ENCODE measurements at places on chromosomes 6 and 20.

DNA sequence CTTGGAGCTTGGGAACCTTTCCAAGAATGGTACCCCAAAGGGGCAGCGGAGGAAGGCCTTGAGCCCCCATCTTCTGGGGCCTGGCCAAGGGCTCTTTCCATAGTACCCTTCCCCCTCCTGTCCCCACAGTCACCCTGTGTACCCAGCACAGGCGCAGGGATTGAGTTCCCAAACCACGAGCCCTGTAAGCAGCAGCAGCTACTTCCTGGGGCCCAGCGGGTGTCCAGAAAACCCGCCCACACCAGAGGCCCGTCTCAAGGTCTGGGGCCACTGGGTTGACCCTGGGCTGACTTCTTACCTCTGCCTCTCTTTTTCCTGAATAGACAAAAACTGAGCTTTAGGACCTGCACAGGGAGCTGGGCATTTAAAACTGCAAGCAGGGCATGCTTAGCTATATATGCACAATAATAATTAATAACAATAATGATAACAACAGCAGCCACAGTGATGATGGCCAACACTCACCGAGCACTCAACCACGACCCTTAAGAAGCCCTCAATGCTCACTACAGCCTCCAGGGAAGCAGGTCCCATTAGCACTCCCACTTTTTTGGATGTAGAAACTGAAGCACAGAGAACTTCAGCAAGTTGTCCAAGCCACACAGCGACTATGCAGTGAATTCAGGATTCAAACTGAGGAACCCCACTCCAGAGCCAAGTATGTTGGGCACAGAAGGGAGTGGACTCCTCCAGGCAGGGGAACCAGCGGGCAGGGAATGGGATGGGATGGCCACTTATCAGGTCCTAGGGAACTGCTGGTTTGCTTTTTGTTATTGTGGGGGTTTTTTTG is 14.5 kb downstream of the NOL4L start:
- DNase-seq, result no peak

- DNase-seq, result no peak
These were observed 648 bp upstream of the RBBP8NL start for GRCh38 chr20:62428002-62428372.

GRCh38 chr6:73348550-73349204 is 5.4 kb downstream of the DPPA5 start:
- no peak for DNase-seq

DNA sequence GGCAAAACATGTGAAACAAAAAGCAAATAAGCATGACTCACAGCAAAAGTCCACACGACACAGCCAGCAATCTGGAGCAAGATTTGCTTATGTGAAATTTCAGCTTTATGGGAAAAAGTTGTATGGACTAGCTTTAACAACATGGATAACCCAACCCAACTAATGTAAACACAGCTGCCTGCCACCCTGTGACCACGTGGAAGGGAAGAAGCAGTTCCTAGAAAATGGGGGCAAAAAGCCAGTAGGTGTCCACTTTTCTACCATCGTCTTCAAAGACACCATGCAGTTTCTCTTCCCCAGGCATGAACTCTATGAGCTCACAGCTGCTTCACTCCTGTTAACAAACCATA is 425.4 kb upstream of the RNF217 start:
- DNase-seq, result no peak

DNA sequence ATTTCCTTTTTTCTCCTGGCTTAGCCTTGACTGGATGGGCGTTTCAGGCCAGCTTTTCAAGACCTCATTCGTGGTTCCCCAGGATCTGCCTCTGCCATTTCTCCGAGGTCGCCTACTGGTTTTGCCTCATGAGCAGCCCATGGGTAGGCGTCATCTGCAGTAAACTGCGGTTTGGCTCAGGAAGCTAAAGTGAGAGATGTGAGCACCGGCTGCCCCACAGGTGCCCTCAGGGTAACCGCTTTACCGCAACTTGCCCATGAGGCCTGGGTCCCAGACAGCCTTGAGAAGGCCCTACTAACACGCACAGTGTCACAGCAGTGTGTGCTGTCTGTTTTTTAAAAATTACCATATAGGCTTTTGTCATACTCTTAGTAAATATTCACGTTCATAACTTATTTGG is 53.4 kb upstream of the TBXT start:
- DNase-seq, result no peak

DNA sequence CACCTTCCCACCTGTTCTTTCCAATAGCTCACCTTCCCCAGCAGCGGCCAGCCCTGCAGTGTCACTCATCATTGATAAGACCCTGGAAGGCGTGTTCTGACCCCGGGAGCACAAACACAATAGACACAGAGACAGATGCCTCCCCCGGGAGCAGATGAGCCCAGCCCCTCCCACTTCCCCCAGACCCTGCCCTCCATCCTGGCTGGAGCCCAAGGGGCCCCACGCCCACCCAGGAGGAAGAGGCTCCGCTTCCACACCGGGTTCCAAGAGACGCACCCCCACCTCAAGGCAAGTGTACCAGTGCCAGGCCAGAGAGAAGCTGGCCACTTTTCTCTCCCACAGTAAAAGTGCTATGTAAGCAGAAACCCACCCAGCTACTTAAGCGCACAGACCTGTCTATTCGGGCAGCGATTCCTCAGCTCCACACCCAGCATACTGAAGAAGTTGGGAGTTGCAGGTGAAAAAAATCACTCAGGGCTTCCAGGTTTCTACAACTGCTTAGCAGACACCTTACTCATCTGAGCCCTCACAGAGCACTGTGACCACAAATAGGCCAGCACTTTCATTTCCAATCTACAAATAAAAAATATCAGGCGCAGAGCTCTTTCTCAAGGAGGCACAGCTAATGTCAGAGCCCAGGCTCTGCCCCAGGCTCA is 93.4 kb upstream of the NXT1 start:
- DNase-seq, result no peak

- no peak for DNase-seq
These were observed 281.5 kb upstream of the QKI start for GRCh38 chr6:163133017-163133416.

DNA sequence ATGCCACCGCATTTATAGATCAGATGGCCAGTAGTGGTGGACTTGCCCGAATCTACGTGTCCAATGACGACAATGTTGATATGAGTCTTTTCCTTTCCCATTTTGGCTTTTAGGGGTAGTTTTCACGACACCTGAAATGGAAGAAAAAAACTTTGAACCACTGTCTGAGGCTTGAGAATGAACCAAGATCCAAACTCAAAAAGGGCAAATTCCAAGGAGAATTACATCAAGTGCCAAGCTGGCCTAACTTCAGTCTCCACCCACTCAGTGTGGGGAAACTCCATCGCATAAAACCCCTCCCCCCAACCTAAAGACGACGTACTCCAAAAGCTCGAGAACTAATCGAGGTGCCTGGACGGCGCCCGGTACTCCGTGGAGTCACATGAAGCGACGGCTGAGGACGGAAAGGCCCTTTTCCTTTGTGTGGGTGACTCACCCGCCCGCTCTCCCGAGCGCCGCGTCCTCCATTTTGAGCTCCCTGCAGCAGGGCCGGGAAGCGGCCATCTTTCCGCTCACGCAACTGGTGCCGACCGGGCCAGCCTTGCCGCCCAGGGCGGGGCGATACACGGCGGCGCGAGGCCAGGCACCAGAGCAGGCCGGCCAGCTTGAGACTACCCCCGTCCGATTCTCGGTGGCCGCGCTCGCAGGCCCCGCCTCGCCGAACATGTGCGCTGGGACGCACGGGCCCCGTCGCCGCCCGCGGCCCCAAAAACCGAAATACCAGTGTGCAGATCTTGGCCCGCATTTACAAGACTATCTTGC is 725 bp downstream of the EEF1A1 start:
- DNase-seq, result peak; percentile 78

GRCh38 chr20:2292416-2293110 is 3.2 kb upstream of the TGM3 start:
- DNase-seq, result no peak

Data from GOT3 (cell line).